ENCODE measurements at places on chromosomes 16 and 17.

DNA sequence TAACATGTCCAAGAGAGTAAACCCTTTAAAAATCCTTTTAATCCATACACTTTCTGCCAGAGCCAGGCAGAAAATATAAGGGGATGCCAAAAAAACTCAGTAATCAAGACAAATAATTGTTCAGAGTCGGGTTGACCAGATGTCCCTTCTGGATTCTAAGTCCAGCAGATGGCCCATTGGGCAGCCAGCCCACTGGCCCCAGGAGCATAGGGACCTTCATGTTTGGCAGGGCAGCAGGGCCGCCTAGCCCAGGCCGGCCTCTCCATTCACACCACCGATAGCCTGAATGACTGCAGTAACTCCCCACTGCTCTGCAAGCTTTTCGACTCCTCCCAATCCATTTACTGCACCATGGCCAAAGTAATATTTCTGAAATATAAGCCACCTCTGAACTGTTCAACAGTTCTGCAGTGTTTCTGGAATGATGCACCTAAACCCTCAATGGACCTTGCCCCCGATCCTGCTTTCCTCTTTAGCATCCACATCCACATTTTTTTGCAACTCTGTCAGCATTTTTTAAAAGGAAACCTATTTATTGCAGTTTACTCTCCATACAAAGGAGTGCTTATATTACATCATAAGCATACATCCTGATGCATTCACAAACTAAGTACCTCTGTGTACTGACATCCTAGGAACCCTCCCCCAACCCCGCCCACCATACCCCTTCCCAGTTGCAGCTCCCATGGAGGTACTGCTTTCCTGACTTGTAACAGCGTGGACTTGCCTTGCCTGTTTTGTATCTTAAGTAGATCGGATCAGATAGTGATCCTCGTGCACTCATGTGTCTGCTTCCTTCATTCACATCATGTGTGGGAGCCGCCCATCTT is 46.4 kb downstream of the LDHD start:
- DNase-seq, result no peak

DNA sequence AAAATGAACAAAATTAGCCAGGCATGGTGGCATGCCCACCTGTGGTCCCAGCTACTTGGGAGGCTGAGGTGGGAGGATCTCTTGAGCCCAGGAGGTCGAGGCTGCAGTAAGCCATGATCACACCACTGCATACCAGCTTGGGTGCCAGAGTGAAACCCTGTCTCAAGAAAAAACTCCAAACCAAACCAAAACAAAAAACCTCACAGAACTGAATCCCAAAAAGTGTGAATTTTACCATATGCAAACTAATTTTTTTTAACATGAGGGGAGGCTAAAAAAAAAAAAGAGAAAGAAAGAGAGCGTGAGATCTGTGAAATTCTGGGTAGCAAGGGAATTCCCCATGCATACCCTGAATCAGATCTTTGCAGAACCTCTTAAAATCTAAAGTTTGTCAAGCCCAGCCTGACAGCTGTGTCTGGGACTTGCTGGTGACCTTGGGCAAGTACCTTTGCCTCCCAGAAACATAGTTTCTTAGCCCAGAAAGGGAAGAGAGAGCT is 17.1 kb upstream of the CDH1 start:
- no peak for DNase-seq

DNA sequence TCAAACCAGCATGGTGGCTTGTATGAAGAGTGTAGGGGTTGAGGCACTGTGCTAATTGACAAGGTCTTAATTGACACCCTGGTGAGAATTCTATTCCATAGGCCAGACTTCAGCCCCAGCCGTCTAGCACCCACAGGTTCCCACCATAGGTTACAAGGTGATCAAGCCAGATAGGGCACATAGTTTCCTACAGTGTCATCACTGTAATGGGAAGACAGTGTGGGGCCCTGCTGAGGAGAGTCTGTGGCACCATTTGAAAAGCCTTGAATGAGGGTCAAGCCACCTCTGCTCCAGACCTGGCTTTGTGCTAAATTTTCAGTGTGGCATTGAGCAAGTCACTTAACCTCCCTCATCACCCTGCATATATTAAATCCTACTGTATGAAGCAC is 36.2 kb downstream of the YPEL2 start:
- DNase-seq, result no peak

DNA sequence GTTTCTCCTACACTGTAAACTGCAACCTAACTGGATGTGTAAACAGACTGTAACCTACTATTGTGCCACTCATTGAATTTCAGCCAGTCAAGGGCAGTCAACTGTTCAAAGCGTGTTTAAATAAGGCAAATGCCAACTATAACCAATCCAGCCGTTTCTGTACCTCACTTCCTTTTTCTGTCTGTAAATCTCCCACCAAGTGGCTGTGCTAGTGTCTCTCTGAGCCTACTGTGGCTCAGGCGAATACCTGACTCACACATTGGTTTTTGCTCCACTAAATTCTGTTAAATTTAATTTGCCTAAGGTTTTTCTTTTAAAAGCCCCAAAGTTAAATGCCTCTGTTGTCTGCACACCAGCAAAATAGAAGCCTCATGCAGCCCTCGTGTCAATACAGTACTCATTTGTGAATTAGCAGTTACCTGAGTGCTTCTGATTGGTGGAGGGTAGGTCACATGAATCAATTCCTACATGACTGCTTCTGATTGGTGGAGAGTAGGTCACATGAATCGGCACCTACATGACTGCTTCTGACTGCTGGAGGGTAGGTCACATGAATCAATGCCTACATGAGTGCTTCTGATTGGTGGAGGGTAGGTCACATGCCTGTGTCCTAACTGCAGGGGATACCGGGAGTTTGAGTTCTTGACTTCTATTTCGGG is 31.1 kb upstream of the CCR7 start:
- no peak for DNase-seq

- no peak for DNase-seq
These were observed 68.0 kb downstream of the MED13 start for GRCh38 chr17:61996916-61997605.

- DNase-seq, result no peak
These were observed 23.4 kb downstream of the SMIM36 start for GRCh38 chr17:55487695-55488432.
